ENCODE measurements at places on chromosomes 16 and 17.

DNA sequence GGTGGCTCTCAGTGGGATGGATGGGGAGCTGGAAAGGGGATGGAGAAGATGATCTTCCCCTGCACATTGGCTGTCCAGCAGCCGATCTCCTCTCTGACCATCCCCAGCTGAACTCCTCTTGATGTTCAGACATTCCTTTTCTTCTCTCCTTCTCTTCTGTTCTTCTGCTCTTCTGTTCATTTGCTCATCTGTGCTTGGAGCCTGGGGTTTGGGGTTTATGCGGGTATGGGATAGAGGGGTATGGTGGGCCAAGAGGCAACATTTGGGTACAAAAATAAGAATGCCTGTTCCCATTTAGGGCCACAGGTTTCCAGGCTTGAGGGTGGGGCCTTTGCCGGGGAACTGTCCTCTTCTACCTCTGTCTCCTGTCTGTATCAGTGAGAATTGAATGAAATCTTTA lies 205.4 kb upstream of the XYLT1 start:
- no peak for DNase-seq

- DNase-seq: no peak
Observed at GRCh38 chr16:53576210-53576609, 73.2 kb upstream of the AKTIP start.

GRCh38 chr16:10806698-10807097 lies 11.9 kb downstream of the TVP23A start:
- no peak for DNase-seq

DNA sequence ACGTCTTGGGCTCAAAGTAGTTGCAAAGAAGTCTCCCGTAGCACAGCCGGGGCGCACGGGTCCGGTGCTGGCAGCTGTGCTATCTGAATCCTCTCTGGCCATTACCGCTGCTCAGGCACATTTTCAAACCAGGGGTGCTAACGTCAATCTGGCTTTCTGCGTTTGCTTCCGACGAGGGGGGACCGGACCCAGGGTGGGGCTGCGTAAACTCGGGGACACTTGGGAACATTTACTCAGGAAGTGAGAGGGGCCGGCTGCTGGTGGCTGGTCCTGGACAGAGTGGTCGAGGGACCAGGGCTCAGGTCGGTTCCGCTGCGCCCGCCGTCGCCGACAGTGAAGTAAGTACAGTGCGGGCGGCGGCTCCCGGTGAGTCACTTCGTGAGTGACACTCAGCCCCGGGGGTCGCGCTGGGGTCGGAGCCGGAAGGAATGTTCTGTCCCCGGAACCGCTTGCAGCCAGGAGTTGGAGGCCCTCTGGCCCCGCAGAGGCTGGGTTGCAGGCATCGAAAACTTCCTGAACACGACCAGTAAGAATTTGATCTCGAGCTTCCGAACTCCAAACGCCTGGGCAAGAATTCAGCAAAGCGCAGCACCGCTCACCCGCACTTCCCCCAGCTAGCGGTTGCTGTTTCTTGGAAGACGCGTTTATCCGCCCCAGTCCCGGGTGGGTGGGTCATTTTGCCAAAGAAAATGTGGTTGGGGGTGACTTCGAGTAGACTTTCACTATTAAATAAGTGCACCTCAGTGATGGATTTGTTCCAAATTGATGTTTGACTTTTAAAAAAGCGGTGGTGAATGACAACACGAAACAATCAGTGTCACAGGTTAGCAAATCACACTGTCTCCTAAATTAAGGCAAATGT lies 1.4 kb upstream of the HS3ST3B1 start:
- DNase-seq: no peak

DNA sequence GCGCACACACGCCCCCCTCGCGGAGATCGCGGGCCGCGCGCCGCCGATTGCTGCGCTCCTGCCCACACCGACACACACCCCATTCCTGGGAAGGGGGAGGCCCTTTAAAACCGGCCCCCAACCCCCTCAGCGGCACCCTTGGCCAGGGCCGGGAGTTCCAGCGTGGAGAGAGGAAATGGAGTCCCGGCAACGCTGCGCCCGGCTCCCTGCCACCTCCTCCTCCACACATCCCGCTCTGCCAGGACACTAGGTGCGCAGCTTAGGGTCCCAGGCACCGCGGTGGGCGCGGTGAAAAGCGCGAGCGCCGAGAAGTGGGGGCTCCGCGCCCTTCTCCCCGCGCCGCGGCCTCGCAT lies 397 bp downstream of the CDC42EP4 start:
- DNase-seq: no peak
